ENCODE measurements at places on chromosomes 11 and 22. TPM values are rescaled to one million over a fixed set of nuclear protein-coding genes. Genes with fewer than 3 reads are reported as not detected.

Gene GAB4
- 0.57 TPM for total RNA-seq

DNA sequence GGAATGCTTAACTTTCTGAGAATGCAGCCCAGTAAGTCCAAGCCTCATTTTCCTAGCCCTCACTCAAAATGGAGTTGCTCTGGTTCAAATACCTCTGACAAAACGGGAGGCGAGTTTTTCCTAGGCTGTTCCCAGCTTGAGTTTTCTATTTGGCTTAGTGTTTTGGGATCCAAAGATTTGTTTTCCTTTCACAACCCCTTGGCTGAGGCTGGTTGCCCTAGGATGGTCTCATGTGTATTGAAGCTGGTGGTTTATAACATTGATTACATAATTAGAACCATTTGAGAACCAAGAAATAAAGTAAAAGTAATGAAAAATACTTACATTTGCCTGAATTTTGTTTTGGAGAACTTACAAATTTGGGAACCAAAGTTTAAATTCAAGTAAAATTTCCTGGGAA, 611.1 kb upstream of the LUZP2 start:
- no peak for DNase-seq

GRCh38 chr11:106553304-106553703, 465.0 kb downstream of the GUCY1A2 start:
- no peak for DNase-seq

GRCh38 chr11:107545101-107545514, 20.4 kb downstream of the ALKBH8 start:
- DNase-seq, result no peak

DNA sequence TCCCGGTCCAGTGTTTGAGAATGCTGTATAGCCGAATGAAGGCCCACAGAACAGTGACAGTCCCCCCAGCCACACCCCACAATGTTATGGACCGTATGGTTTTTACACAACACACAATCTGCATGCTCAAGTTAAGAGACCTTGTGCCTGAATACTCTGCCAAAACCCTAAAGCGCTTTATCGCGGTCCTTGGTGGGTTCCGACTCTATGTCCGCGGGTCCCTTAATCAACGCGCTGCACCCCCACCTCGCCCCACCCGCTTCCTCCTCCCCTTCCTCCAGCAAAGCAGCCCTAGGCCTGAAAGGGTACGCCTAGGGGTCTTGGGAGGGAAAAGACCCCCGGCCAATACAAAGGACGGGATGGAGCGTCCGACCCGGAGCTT, 442 bp downstream of the COPB1 start:
- no peak for DNase-seq

GRCh38 chr22:27566602-27567001, 235.0 kb downstream of the MN1 start:
- no peak for DNase-seq

- DNase-seq, result peak; percentile 3
These were observed 29.4 kb downstream of the SIK2 start for GRCh38 chr11:111631666-111632039.

DNA sequence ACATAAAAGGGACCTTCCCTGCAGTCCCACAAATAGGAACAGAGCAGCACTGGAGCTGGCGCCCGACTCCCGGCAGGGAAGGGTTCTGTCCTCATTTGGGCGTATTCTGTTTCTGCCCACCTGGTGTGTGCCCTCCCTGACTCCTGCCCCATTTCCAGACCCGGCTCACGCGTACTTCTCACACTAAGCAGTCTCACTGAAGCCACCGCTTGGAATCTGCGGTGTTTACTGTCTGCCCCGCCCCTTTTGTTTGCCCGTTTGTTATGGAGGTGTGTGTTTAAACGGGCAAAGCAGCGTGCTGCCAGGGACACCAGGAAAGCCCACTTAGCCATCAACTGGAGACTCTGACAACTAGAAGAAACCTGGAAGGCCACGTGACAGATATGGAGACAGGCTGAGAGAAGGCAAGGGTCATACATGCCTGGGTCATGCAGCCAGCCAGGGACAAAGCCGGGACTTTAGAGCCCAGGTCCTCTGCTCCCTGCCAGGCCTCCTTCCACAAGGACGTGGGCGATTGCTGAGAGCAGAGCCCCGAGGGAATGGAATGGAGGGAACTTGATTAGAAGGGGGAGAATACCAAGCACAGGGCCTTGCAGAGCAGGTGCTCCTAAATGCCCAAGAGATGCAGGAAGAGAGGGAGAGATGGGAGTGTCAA, 8.7 kb upstream of the EFCAB6 start:
- DNase-seq, result no peak

DNA sequence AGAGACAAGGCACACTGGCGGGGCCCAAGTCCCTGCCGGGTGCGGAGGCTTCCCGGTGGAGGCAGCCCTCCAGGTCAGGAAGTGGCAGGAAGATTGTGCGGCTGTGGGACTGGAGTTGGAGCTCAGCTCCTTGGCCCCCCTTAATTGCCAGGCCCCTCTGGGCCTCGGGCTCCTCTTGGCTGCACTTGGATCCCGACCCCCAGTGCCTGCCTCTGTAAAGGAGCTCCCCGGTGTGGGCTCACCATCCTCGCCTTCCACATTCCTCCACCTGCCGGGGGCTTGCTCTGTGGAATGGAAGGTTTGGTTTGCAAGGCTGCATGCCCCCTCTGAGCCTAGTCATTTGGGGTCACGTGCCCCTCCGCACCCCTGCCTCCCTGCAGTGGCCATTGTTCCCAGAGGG, 38.1 kb upstream of the COMT start:
- DNase-seq, result no peak

Gene MRGPRF
- not detected for total RNA-seq

All from natural killer cell (primary cell).